ENCODE measurements at places on chromosomes 13 and 19. TPM values are rescaled to one million over a fixed set of nuclear protein-coding genes. Genes with fewer than 3 reads are reported as not detected.

Gene ZNF135
- 0.64 TPM for total RNA-seq

Gene LIG1
- 27.3 TPM for total RNA-seq

Gene ADM5
- total RNA-seq = 0.26 TPM

Gene FKRP
- 8.9 TPM for total RNA-seq

Gene CEACAM4
- not detected for total RNA-seq

Gene IFNL4
- not detected for total RNA-seq

Gene SLC25A42
- total RNA-seq = 4.7 TPM

Gene DIAPH3
- total RNA-seq = 8.7 TPM

Gene LAIR1
- not detected for total RNA-seq

Gene ZNF700
- 5.9 TPM for total RNA-seq

Gene SHISA2
- 1.8 TPM for total RNA-seq

Gene MEDAG
- 110 TPM for total RNA-seq

Gene EXOC3L2
- 1.0 TPM for total RNA-seq

Gene PRR19
- total RNA-seq = 0.13 TPM

Gene KLK3
- total RNA-seq = not detected

Gene PROSER1
- 9.4 TPM for total RNA-seq

Gene CPB2
- total RNA-seq = not detected

Gene KLK2
- not detected for total RNA-seq

Gene DACH1
- 0.51 TPM for total RNA-seq

Gene CUL4A
- total RNA-seq = 80.1 TPM

Gene ADGRE3
- not detected for total RNA-seq

Gene CD33
- under 0.01 TPM for total RNA-seq

Gene LGI4
- total RNA-seq = not detected

Gene C2CD4C
- total RNA-seq = 3.7 TPM

Gene ZNF507
- 10.5 TPM for total RNA-seq

Gene HRC
- not detected for total RNA-seq

Gene ZNF888
- total RNA-seq = 4.7 TPM

Gene SMIM24
- not detected for total RNA-seq

Gene GNA15
- 0.13 TPM for total RNA-seq

Gene CGB3
- total RNA-seq = not detected

Gene KANK2
- total RNA-seq = 127 TPM

Gene ATXN8OS
- not detected for total RNA-seq

Gene VSIG10L
- total RNA-seq = 0.13 TPM

Gene CD79A
- total RNA-seq = 0.13 TPM

All from dermis microvascular lymphatic vessel endothelial cell (primary cell).